ENCODE measurements at places on chromosomes 1 and 21.

DNA sequence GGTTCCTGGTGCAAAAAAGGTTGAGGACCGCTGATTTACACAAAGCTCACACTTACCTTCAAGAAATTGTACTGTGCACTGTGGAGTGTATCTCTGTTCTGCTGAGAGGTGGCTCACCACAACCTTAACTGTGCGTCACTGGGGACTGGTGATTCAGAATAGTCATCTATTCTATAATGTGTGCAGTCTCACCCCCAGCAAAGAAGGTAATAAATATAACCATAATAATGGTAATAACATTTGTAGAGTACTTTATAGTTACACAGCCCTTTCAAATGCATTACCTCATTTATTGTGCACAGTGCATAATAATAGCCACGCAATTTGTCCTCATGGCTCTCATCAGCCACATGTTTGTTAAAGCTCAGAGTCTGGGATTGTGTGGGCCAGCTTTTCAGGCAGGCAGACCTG is 59.4 kb upstream of the DUSP10 start:
- H3K4me1 ChIP-seq, result no peaks in the 10 kb centered on the region
- H3K4me3 ChIP-seq, result no peak overlapping the region
- no peaks in the 10 kb centered on the region for H3K36me3 ChIP-seq
- DNase-seq, result no peak
- no peak overlapping the region for H3K27ac ChIP-seq

GRCh38 chr1:85366391-85367170 is 90.1 kb upstream of the BCL10 start:
- H3K27ac ChIP-seq, result no peak overlapping the region
- H3K4me1 ChIP-seq, result peaks cover 15% of the 10 kb centered on the region
- no peak overlapping the region for H3K4me3 ChIP-seq

- peaks cover 5% of the 10 kb centered on the region for H3K4me1 ChIP-seq
- peaks cover 24% of the 10 kb centered on the region for H3K27me3 ChIP-seq
- H3K36me3 ChIP-seq, result no peaks in the 10 kb centered on the region
- DNase-seq, result no peak
Observed at GRCh38 chr1:54792686-54793282, 8.3 kb downstream of the TTC22 start.

GRCh38 chr1:28871631-28872401 is 42.6 kb upstream of the EPB41 start:
- no peak overlapping the region for H3K27ac ChIP-seq
- H3K4me1 ChIP-seq, result no peaks in the 10 kb centered on the region
- no peaks in the 10 kb centered on the region for H3K36me3 ChIP-seq
- peaks cover 7% of the 10 kb centered on the region for H3K27me3 ChIP-seq

- H3K4me3 ChIP-seq, result no peak overlapping the region
- no peak for DNase-seq
- H3K4me1 ChIP-seq, result peaks cover 9% of the 10 kb centered on the region
- H3K36me3 ChIP-seq, result no peaks in the 10 kb centered on the region
- H3K27ac ChIP-seq, result no peak overlapping the region
- H3K27me3 ChIP-seq, result peaks cover 50% of the 10 kb centered on the region
Observed at GRCh38 chr21:46141767-46142581, 13.4 kb downstream of the FTCD start.

DNA sequence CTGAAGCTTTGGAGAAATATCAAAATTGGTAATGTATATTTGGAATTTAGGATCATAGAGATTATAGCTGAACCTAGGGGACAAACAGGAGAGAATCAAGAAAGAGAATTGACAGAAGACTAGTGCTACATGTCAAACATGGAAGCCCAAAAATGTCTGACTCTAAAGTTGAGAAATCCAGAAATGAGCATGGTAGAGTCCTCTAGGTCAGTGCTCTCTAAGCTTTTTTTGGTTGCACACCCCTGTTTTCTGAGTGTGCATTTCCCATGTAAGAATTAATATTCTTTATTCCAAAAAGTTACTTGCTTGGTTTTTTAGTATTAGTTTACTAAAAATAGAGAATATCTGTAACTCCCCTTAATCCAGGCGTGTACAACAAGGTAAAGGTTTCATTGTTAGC is 25.6 kb downstream of the NFYC start:
- no peak overlapping the region for H3K4me3 ChIP-seq
- peaks cover 11% of the 10 kb centered on the region for H3K4me1 ChIP-seq
- DNase-seq, result no peak
- no peaks in the 10 kb centered on the region for H3K36me3 ChIP-seq
- no peak overlapping the region for H3K27ac ChIP-seq

- H3K27me3 ChIP-seq, result peaks cover 3% of the 10 kb centered on the region
- H3K4me3 ChIP-seq, result peak overlapping the region; percentile 62
- DNase-seq, result no peak
- H3K36me3 ChIP-seq, result no peaks in the 10 kb centered on the region
- peaks cover 39% of the 10 kb centered on the region for H3K4me1 ChIP-seq
- no peak overlapping the region for H3K27ac ChIP-seq
Observed at GRCh38 chr1:76865696-76866286, 1.5 kb upstream of the ST6GALNAC5 start.

GRCh38 chr1:17805869-17806684 is 50.9 kb downstream of the ACTL8 start:
- H3K27ac ChIP-seq, result no peak overlapping the region
- DNase-seq, result no peak

DNA sequence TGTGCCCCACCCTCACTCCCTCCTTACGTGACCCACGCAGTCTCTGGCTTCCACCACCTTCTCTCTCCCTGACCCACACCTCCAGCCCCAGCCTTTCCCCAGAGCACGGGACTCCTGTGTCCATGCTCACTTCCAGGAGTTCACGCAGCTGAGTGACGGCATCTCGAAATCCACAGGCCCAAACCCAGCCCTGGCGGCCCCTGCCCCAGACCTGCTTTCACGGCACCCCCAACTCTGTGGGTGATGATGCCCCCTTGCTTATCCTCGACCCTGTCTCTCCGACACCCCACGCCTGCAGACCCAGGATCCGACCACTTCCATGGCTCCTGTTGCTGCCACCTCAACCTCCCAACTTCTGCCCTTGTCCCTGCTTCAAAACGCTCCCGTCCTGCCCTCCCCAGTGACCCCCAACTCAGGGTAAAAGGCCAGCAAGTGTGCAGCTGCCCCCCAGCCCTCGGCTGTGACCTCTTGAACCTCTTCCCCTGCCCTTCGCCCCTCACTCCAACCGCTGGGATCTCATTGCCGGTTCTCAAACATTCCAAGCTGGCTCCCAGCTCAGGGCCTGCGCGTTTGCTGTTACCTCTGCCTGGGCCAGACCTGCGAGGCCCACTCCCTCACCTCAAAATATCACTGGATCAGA is 30.4 kb upstream of the LAPTM5 start:
- H3K27ac ChIP-seq, result peak overlapping the region; percentile 99
- peak overlapping the region; percentile 60 for H3K4me3 ChIP-seq
- DNase-seq, result no peak
- peaks cover 70% of the 10 kb centered on the region for H3K4me1 ChIP-seq

GRCh38 chr1:161913482-161914140 is 110.1 kb downstream of the OLFML2B start:
- no peak overlapping the region for H3K27ac ChIP-seq
- H3K4me3 ChIP-seq, result no peak overlapping the region
- peaks cover 5% of the 10 kb centered on the region for H3K4me1 ChIP-seq
- no peaks in the 10 kb centered on the region for H3K27me3 ChIP-seq
- DNase-seq, result no peak

DNA sequence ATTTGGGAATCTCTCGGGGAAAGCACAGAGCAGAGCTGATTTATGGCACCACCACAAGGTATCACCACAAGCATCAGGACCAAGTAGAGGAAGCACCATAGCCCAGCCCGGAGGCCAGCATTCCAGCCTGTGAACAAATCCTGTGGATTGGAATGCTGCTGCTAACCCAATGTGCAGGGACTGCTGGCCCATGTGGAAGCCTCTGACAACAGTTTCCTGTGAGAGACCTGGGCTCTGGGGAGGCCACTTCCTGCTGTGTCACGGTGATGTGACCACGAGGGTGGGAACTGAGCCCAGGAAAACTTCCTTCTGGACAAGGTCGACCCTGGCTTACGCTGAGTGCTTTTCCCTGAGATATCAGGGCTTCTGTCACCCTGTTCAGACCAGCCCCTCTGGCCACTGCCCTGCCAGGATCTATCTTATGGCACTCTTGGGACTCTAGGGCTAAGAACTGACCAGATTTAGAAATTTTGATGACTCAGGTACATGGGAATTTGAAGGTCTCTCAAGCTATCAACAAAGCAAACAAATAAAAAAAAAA is 88.3 kb upstream of the NGF start:
- H3K27ac ChIP-seq, result no peak overlapping the region
- H3K4me1 ChIP-seq, result no peaks in the 10 kb centered on the region

- H3K4me3 ChIP-seq, result no peak overlapping the region
- H3K4me1 ChIP-seq, result peaks cover 49% of the 10 kb centered on the region
- DNase-seq, result no peak
- H3K27me3 ChIP-seq, result no peaks in the 10 kb centered on the region
Observed at GRCh38 chr1:68206848-68207689, 25.3 kb downstream of the WLS start.

GRCh38 chr1:203743091-203743571 is 21.9 kb upstream of the LAX1 start:
- peaks cover 9% of the 10 kb centered on the region for H3K36me3 ChIP-seq
- peak overlapping the region; percentile 23 for H3K27ac ChIP-seq
- H3K4me3 ChIP-seq, result no peak overlapping the region
- DNase-seq, result no peak
- peaks cover 13% of the 10 kb centered on the region for H3K4me1 ChIP-seq
- H3K27me3 ChIP-seq, result no peaks in the 10 kb centered on the region

- peak within 1 kb of the TSS; percentile 75 for H3K4me3 ChIP-seq
- DNase-seq, result peak; percentile 86
- peaks cover 10% of the 10 kb centered on the region for H3K36me3 ChIP-seq
- H3K4me1 ChIP-seq, result no peaks in the 10 kb centered on the region
- H3K27me3 ChIP-seq, result peaks cover 90% of the 10 kb centered on the region
Observed at GRCh38 chr1:53739109-53739681, at the start of gene GLIS1. TSS of gene GLIS1 (minus strand) at chr1:53739164. CDS start at chr1:53738064, 1,100 bp downstream.

GRCh38 chr1:173002891-173003838 is 47.6 kb downstream of the TNFSF18 start:
- H3K4me1 ChIP-seq, result peaks cover 20% of the 10 kb centered on the region
- H3K27ac ChIP-seq, result no peak overlapping the region
- peaks cover 12% of the 10 kb centered on the region for H3K36me3 ChIP-seq
- no peaks in the 10 kb centered on the region for H3K27me3 ChIP-seq

- no peak overlapping the region for H3K27ac ChIP-seq
- H3K27me3 ChIP-seq, result peaks cover 3% of the 10 kb centered on the region
- no peak overlapping the region for H3K4me3 ChIP-seq
- no peaks in the 10 kb centered on the region for H3K36me3 ChIP-seq
- DNase-seq, result no peak
Observed at GRCh38 chr1:170623171-170623570, 40.8 kb upstream of the PRRX1 start.

DNA sequence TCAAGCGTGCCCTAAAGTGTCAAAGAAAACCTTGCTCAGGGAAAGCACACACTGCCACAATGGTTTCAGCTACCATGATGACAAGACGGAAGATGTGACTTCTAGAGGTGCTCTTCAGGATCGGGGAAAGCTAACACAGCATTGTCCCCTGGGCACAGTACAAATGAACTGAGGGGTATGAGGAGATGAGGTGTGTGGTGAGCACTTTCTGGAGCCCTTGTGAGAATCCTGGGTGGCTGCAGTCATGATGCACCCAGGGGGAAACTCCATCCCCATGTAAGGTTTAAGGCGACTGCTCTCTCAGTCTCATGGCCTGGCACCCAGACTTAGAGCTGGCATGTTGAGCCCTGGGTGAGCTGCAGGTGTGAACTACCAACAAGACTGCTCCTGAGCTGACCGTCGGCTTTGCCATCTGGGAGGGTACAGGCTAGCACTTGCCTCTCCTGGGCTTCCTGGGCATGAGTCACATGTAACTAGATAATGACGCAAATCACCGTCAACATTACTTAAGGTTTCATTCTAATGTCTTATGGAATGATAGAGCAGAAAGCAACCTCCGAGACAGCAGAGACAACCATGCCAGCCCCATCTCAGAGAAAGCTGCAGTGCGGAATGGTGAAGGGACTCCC is 144.6 kb downstream of the CLIC6 start:
- H3K4me3 ChIP-seq, result no peak overlapping the region
- peaks cover 51% of the 10 kb centered on the region for H3K4me1 ChIP-seq
- H3K36me3 ChIP-seq, result no peaks in the 10 kb centered on the region
- H3K27me3 ChIP-seq, result peaks cover 5% of the 10 kb centered on the region
- DNase-seq, result no peak

DNA sequence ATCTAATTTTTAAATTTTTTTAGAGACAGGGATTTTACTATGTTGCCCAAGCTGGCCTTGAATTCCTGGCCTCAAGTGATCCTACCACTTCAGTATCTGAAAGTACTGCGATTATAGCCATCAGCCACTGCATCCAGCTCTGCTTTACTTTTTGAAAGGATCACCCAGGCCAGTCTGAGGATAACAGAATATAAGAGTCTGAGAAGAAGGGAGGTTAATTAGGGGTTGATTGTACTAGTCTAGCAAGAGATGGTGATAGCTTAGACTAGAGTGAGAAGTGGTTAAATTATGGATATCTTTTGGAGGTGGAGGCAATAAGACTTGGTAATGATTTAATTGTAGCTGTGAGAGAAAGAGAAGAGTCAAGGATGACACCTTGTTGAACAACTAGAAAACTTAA is 32.2 kb downstream of the PHACTR4 start:
- peaks cover 5% of the 10 kb centered on the region for H3K36me3 ChIP-seq
- no peak overlapping the region for H3K4me3 ChIP-seq
- H3K4me1 ChIP-seq, result peaks cover 26% of the 10 kb centered on the region
- no peak overlapping the region for H3K27ac ChIP-seq

DNA sequence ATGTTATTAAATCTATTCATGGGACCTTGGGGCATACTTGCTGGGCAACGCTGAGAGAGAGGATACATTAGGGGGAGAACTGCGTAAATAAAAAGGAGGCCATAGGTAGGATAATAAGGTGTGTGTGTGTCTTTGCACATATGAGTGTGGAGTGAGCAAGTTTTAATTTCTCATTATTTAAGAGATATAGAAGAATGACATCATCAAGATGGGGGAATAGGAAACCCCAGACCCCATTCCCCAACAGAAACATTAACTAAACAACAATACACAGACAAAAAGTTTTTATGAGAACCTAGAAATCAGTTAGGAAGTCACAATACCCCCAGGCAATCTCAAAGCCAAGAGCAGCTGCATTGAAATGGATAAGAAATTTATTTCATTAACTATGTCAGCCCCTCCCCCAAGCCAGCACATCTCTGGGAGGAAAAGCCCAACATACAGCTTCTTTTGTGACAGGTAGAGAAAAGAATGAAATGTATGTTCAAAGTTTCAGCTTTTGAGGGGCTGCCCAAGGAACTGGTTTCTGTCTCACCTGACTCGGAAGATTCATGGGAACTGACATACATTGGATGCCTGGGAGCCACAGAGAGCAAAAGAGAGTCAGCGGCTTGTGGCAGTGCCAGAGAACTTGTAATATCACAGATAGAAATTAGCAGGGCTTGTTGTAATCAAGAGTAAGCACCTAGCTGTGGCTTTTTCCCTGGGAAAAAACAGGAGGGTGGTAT is 234.3 kb upstream of the NFIA start:
- peaks cover 18% of the 10 kb centered on the region for H3K36me3 ChIP-seq
- H3K4me3 ChIP-seq, result no peak overlapping the region
- H3K4me1 ChIP-seq, result peaks cover 14% of the 10 kb centered on the region
- H3K27me3 ChIP-seq, result no peaks in the 10 kb centered on the region
- no peak for DNase-seq

- peaks cover under 1% of the 10 kb centered on the region for H3K27me3 ChIP-seq
- no peak overlapping the region for H3K27ac ChIP-seq
- no peaks in the 10 kb centered on the region for H3K4me1 ChIP-seq
- no peak overlapping the region for H3K4me3 ChIP-seq
- no peak for DNase-seq
Observed at GRCh38 chr21:37878946-37879660, 37.2 kb downstream of the KCNJ6 start.
